ENCODE measurements at places on chromosomes 7 and 10.

DNA sequence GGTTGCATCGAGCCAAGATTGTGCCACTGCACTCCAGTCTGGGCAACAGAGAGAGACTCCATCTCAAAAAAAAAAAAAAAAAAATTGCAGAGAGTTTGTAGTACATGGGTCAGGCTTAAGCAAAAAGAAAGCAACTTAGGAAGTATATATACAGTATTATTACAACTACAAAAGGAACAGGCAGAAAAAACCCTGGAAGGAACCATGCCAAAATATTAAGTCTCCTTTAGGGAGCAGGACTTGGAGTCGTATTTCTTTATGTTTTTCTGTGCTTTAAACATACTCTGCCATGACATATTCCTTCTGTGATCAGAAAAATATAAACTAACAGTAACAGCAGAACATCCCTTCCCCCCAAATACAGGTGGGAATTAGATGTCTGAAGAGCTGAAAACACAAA is 144.4 kb downstream of the CUX1 start:
- no peak for DNase-seq

DNA sequence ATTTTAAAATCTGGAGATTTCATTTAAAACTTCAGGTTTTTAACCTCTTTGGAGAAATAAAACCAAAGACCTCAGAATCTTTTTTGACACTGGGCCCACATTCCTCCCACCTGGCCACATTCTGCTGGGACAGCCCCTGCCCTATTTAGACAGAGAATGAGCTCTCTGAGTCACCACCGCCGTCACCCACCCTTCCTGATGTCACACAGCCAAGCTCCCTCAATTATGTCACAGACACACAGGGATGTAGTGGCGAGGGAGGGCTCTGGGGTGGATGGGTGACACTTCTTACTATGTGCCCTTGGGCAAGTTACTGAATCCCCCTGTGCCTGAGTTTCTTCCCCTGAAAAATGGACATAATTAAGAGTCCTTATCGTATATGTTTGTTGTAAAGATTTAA is 162.6 kb downstream of the RAB11FIP2 start:
- DNase-seq: no peak

- DNase-seq: no peak
Measured at GRCh38 chr7:92368741-92369140, 78.5 kb upstream of the GATAD1 start.

DNA sequence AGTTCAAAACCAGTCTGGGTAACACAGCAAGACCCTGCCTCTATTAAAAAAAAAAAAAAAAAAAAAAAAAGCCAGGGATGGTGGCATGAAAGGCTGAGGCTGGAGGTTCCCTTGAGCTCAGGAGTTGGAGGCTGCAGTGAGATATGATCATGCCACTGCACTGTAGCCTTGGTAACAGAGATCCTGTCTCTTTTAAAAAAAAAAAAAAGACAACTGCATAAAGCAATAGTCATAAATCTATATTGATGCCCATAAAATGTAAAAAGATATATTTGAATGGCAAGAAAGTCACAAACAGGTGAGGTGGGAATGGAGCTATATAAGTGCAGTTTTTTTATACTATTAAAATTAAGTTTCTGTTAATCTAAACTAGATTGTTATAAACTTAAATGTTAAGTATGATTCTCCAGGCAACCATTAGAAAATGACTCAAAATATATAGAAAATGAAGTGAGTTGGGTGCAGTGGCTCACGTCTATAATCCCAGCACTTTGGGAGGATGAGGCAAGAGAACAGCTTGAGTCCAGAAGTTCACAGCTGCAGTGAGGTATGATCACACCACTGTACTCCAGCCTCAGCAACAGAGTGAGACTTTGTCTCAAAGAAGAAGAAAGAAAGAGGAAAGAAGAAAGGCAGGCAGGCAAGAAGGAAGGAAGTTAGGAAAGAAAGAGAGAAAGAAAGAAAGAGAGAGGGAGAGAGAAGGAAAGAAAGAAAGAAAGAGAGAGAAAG is 13.4 kb upstream of the HNRNPH3 start:
- no peak for DNase-seq

DNA sequence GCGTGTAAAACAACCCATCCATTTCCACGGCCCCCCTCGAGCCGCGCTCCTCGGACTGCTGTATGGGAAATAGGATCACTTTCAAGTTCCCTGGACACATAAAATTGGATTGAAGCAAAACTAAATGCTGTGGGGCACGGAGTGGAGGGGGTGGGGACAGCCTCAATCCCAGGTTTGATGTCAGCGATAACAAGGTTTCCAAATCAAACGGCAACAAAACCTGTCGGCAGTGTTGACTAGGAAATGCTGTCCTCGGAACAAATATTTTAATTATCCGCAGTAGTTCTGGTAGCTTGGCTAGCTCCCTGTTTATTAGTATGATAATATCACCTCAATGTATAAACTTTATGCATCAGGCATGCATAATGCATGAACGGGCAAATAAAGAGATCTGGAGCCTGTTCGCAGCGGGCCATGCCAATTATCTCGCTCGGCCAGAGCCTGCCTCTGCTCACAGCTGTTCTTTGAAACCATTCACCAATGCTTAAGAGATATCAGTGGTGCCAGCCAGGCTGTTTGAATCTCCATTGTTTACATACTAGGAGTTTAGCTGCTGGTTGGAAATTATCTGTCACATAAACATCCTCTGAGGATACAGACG is 161.1 kb downstream of the PAXIP1 start:
- no peak for DNase-seq

GRCh38 chr10:89357975-89358374 is 19.9 kb upstream of the IFIT1B start:
- no peak for DNase-seq

DNA sequence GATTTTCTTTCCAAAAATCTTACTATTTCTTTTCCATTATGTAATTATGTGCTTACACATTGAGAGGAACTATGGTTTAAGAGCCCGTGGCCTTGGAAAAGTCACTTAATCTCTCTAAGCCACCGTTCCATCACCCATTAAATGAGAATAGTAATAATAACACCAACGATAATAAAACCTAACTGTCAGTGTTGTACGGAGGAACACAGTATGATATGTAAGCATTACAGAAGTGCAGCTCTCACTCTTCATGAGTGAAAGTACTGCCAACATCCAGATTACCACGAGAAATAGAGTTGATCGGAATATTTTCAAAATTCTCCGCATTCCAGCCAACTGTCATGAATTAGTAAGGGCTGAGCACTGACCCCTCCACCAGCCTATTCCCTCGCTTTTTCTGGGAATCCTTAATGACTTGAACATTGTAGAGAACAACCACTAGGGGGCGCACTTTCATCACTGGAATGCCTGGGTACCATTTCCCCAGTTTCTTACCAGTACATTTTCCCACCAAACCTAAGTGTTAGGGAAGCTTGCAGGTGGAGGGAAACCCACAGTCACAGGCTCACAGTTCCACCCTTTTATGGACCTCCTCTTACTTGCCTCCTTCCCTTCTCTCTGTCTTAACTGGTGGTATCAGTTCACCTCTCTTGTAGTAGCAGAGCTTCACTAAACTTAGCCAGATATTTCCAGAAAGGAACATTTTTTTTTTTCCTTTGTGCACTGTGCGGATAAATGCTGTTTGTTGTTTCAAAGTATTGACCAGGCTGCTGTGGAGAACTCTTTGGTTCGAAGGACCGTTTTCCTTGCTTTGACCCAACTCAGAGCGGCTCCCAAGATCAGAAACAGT is 27.8 kb downstream of the NKX2-3 start:
- no peak for DNase-seq

GRCh38 chr7:142478479-142479220 is 220.8 kb upstream of the PRSS58 start:
- no peak for DNase-seq

DNA sequence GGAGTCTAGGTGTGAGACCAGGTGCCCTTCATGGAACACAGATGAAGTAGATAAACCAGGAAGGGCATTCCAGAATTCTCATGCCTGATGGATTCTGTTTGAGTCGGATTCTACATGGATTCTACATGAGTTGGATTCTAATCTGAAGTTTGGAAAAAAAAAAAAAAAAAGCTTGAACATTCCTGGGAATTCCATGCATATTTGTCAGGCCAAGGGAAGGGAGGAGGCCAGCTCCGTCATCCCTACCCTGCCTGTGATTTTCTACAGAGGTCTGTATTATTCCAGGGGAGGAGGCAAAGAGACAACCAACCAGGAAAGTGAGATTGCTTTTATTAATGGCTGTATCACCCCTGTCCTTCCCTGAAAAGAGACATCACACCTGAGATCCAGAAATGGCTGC is 27.8 kb upstream of the EBLN1 start:
- no peak for DNase-seq

DNA sequence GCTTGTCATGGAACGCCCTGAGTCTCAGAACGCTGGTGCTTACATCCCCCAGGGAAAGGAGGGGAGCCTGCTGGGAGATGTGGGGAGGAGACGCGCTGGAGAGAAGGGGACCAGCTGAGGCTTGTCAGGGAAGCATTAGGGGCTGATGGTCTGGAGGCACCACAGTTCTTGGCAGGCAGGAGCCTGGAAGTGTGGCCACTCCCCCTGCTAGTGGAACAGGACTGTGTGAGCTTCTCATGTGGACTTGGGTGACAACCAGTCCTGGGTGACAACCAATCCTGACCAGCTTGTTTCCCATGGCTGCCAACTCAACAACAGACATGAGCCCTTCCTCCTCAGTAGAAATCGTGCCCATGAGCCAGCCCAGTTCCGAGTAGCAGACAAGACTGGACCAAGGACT is 87.8 kb downstream of the SPDYE5 start:
- no peak for DNase-seq

DNA sequence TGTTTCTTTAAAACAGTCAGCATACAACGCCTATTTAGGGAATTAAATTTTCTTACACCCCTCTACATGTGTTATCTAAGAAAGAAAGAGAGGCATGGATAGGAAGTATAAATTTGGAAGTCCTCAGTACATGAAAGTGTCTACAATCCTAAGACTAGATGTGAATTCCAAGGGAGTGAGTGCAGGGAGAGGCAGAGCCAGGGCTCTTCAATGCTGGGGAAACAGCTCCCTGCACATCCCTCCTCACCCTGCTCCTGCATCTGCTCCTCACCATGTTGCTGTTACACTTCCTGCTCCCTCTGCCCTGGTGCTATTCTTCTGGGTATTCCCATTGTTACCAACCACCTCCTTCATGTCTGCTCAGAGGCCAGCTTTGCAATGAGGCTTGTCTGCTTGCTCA is 229.1 kb upstream of the AKR1E2 start:
- no peak for DNase-seq

GRCh38 chr10:34581801-34582532 is 233.1 kb downstream of the PARD3 start:
- no peak for DNase-seq

DNA sequence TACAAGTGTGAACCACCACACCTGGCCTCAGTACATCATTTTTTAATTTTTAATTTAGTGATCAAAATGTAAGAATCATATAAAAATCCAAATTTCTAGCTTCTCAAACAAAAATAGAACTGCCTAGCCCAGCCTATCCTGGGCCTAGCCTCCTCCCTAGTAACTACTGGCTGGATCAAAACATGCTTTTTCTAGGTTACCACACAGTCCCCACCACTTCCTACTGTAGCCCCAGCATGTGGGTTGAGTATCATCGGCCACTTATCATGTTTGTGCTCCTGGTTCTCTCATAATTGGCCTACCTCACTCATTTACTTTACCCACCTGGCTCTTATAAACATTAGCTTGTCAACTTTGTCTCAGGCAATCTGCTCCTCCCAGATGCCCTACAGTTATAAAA is 52.9 kb downstream of the DNAJC12 start:
- DNase-seq: no peak

DNA sequence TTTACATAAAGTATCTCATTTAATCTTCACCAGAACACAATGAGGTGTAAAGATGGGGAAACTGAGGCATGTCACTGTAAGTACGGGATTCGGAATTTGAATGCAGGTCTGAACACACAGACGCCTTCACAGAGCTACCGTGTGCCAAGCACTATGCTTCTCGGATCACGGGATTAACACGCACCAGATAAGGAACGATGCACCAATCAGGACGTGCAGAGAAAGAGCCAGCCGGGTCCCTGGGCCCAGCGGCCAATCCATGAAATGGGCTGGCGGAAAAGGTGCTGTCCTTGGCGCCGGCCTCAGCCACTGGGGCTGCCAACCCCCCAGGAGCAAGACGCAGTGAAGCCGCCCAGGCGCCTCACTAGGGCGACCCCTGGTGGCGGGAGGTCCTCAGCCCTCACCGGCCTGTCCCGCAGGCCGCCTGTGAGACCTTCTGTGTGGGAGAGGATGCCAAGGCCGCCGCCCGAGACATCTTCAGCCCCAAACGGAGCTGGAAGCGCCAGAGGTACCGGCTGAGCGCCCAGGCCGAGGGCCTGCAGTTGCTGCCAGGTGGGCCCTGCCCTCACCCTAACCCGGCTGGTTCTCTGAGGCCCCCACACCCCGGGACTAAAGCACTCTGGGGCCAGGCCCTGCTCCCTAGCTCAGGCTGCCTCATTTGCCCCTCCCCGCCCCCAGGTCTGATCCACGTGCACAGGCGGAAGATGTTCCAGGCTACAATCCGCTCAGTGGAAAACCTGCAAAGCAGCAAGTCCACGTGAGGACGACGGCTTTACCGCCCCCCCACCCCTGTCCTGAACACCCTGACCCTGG is 15.6 kb downstream of the ATG9B start:
- DNase-seq: no peak

GRCh38 chr7:24842449-24843241 is 85.4 kb upstream of the GSDME start:
- no peak for DNase-seq

- DNase-seq: no peak
Measured at GRCh38 chr7:140996-141395, 51.4 kb upstream of the FAM20C start.

DNA sequence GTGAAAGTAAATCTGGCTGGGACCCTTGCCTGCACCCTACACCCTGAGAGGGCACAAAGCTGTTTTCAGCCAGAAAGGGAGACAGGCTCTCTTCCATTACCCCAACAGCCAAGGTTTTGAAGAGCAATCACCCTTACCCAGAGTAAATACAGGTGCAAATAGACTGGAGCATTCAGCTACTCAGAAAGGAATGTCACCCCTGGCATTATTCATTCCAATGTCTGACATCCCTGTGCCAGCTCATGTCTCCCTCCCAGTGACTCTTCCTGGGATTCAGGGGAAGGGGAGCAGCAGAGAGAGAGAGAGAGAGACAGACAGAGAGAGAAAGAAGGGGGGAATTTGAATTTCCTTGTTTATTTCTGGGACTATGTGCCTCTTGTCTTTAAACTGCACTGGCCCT is 611.8 kb downstream of the SORCS3 start:
- DNase-seq: no peak

- no peak for DNase-seq
Measured at GRCh38 chr10:132468651-132469050, 68.9 kb upstream of the INPP5A start.

GRCh38 chr10:48580236-48580635 is 24.6 kb downstream of the ARHGAP22 start:
- no peak for DNase-seq

GRCh38 chr7:129368389-129368986 is 65.7 kb upstream of the STRIP2 start:
- DNase-seq: no peak

DNA sequence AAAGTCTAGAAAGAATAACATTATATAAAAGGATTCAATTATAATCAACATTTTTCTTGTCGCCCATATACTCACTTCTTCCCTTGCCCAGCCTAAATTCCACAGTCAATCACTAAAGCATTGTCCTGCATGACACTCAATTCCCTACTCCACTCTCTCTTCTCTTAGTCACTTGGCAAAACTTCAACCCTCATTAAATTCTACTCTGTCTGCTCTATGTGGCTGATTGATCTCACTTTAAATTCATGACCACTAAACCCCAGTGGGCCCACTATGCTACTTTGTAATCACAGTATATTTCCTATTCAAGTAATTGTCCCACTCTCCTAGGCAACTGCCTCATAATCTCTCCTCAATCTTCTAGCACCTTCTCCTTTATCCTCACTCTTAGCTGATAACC is 54.1 kb downstream of the MTERF1 start:
- DNase-seq: no peak

- no peak for DNase-seq
Measured at GRCh38 chr10:6055929-6056328, 6.2 kb downstream of the IL2RA start.

Measured in cerebellar nuclear complex (tissue), 1 donor.